ENCODE measurements at places on chromosomes 11 and 22. TPM values are rescaled to one million over a fixed set of nuclear protein-coding genes. Genes with fewer than 3 reads are reported as not detected.

The OR56A3 gene
- total RNA-seq: not detected

GRCh38 chr11:67441098-67441563, 2.1 kb downstream of the CORO1B start:
- DNase-seq: no peak

The CECR2 gene
- 10.0 TPM for total RNA-seq

DNA sequence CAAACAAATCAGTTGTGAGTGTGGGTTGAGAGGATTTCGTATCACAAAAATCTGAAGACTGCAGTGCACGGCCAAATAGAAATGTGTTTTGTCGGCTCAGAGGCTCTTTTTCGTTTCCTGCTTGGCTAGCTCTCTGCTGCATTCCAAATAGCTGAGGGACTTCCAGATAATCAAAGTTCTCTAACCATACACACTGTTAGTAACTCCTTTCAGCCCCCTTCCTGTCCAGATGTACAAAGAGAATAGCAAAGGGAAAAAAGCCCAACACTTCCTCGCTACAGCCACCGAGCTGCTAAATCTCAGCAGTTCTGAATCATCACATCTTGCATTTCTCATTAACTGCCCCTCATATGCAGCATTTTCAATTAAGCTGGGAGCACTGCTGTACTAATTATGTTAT, 203.1 kb downstream of the TENM4 start:
- DNase-seq: no peak

GRCh38 chr11:107931206-107931605, 3.0 kb downstream of the RAB39A start:
- no peak for DNase-seq

DNA sequence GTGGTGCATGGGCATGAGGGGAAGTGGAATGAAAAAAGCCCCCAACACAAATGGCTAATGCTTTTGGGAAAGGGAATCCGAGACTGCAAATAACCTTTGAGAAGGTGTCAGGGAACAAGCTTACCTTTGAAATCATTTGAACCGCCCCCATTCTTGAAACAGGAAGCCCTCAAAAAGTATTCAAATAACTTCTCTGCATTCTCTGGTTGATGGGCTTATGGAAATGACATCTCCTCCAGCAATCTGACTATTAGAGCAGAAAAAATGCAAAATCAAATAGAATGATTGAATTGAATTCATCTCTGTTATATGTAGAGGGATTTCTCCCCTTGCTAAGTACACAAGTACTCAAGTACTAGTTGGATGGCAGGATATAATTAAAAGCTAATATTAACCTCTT, 409.9 kb downstream of the TMEM135 start:
- no peak for DNase-seq

The LARGE2 gene
- total RNA-seq: 18.0 TPM

The POU2AF2 gene
- 1.2 TPM for total RNA-seq

The CEP126 gene
- total RNA-seq: 8.1 TPM

The PKNOX2 gene
- 7.3 TPM for total RNA-seq

The MAP6 gene
- total RNA-seq: 13.5 TPM

- peak; percentile 58 for DNase-seq
Observed at GRCh38 chr11:78961247-78961646, 386.6 kb upstream of the NARS2 start.

GRCh38 chr22:31773416-31773815, 19.6 kb downstream of the DEPDC5 start:
- DNase-seq: no peak

The DDIAS gene
- 2.6 TPM for total RNA-seq

Measured in ureter (tissue), 1 donor.